Keratinocyte (primary cell): ENCODE measurements at places on chromosomes 4 and X.

DNA sequence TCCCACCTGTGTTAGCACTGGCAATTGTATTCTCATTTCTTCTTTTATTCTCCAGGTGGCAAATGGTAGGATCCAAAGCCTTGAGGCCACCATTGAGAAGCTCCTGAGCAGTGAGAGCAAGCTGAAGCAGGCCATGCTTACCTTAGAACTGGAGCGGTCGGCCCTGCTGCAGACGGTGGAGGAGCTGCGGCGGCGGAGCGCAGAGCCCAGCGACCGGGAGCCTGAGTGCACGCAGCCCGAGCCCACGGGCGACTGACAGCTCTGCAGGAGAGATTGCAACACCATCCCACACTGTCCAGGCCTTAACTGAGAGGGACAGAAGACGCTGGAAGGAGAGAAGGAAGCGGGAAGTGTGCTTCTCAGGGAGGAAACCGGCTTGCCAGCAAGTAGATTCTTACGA lies 176.9 kb downstream of the PTTG2 start:
- DNase-seq, result no peak

- DNase-seq, result no peak
These were observed 2.8 kb downstream of the EGF start for GRCh38 chr4:109915385-109916026.

DNA sequence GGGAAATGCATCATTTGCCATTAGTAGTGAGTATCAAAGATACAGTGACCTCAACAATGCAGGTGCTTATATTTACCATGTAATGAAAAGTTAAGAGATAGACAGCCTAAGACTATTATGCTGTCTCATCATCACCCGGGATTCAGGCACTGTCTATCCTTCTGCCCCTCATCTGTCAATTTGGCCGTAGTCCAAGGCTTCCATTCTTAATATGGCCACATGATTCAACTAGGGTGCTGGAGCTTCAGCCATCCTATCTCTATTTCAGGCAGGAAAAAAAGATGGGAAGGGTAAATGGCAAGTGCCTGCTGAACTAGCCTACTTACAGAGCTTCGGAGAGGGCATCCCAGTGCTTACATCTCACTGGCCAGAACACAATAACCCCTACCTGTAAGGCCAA lies 196.7 kb upstream of the LNX1 start:
- no peak for DNase-seq

DNA sequence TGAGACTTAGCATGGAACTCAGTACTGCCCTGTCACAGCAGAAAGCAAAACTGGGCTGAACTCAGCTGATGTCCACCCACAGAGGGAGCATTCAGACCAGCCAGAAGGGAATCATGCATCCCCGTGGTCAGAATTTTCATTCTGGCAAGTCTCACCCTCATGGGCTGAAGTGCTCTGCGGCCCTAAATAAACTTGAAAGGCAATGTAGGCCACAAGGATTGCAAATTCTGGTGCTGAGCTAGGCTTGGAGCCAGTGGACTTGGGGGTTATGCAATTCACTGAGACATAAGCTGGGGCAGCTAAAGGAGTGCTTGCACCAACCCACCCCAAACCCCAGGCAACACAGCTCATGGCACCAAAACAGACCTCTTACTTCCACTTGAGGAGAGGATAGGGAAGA lies 494.1 kb downstream of the GABRG1 start:
- DNase-seq, result no peak

GRCh38 chr4:159551281-159551680 lies 448.4 kb downstream of the RAPGEF2 start:
- no peak for DNase-seq

DNA sequence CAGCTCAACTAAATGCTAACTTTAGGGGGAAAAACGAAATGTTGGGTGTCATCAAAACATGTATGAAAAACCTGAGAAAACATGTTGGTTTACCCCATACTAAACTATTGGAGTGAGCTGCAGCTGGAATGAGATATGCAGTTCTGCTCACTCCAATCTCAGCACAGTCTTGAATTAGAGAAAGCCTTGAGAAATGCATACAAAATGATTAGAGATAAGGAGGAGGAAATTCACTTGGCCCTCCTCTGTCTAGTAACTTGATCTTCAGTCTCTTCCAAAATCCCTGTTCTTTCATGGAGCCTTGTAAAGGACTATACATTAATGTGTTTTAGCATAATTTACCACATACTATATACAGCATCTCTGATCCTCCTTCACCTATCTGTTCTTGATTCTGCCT lies 3.2 kb upstream of the LRCH2 start:
- DNase-seq, result no peak

- DNase-seq, result peak; percentile 1
These were observed 626.6 kb downstream of the MID1IP1 start for GRCh38 chrX:39427906-39428305.

GRCh38 chr4:126993351-126993750 lies 639.4 kb upstream of the INTU start:
- DNase-seq, result no peak

DNA sequence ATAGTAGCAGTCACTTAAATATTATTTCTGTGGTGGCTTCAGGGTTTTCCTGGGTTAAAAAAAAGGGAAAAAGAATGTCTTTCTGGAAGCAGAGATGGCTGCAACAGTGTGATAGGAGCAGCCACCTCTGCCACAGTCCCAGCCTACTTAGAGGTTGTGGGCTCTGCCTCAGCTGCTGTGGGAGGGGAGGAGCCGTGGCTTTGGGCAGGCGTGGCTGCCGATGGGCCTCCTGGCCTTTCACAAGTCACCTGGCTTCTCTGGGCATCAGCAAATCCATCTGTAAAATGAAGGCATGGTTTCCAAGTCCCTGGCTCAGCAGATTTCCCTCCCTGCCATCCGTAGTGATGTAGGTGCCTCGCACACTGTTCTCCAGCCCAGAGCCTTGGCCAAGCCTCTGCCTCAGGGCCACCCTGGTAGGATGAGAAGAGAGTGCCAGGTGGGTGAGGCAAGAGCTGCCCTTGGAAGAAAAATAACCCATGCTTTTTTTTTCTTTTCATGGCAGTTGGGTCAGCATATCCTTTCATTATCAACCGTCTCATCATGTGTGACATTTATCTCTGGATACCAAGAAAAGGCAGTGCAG lies 66.1 kb downstream of the PTTG2 start:
- no peak for DNase-seq

- DNase-seq, result no peak
These were observed 81.5 kb downstream of the ARX start for GRCh38 chrX:24934279-24934678.

DNA sequence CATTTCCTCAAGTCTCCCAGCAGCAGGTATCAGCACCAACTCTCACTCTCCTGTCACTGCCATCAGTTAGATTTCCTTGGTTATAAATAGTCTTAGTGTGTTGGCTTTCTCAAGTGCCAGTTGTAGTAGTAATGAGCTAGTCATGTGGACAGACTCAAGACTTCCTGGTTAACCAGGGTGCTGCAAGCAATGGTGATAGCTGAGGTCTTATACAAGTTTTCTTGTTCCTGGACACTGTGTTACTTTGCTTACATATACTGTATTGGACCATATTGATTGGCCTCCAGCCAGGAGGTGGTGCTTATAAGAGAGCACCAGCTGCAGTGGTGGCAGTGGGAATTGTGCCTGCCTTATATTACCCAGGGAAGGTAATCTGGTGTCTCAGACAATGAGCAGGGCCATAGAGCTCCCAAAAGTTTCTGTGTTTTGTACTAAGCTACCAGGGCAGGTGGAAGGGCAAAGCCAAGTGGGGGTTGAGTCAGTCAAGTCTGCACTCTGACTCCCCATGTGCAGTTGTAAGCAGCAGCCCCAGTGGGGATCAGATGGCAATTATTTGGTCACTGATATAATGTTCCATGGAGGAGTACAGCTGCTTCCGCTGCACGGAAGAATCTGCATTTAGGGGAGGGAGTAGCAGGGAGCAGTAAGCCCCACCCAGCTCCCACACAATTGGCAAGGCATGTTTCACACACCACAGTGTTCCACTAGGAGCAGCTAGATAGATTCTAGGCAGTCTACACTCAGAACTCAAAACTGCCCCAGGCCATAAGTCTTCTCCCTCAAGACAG lies 24.1 kb upstream of the ZDHHC15 start:
- DNase-seq, result no peak

GRCh38 chr4:7429069-7429416 lies 5.7 kb downstream of the PSAPL1 start:
- DNase-seq, result no peak

GRCh38 chrX:102765809-102766208 lies 45.3 kb downstream of the GPRASP3 start:
- DNase-seq, result no peak
